Progenitor cell of endocrine pancreas (in vitro differentiated cells): ENCODE measurements at places on chromosomes 3 and 15.

DNA sequence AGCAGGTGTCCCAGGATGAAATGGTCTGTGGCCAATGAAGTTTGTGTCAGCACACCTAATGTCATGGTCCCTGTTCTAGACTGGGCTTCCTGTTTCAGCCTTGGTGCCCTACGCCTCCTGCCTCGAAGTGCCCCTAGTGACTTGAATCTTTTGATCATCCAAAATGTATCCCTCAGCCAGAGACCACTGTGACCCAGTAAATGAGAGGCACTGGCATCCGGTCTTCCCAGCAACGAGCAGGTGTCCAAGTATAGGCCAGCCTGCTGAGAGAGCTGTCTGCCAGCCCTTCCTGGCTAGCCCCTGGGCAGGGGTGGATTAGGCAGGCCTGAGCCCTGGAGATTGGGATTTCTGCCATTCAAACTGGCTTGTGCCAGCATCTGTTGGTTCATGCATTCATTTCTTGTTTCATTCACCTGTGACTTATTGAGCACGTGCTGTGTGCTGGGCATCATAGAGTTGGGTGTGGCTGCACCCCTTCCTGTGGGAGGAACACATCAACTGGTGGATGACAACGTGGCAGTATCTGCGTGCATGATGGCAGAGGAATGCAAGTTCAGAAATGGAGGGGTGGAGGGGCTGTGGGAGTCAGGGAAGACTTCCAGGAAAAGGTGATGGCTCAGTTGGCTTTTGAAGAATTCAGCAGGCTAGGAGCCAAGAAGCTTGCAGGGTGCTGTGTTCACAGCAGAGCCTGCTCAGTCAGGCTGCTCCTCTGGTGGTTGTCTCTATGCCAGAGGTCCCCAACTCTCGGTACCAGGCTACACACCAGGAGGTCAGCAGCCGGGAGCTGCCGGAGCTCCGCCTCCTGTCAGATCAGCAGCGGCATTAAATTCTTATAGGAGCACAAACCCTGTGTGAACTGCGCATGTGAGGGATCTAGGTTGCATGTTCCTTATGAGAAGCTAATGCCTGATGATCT, 21.6 kb downstream of the ESYT3 start:
- no peaks in the 10 kb centered on the region for H3K4me1 ChIP-seq
- DNase-seq: no peak

DNA sequence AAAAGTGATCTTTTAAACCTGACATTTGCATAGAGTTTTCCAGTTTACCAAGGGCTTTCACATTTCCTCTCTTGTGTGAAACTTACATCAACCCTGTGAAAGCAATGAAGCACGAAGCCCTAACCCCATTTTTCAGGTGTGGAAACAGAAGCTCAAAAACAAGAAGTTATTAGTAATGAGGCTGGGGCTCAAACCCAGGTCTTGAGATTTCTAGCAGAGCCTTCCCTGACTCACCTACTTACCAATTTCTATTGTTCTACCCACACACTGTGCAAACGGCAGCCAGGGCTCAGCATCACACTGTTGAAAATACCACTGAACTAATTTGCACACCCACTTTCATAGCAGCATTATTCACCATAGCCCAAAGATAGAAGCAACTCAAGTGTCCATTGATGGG, 117.8 kb upstream of the IGF1R start:
- peaks cover 46% of the 10 kb centered on the region for H3K27me3 ChIP-seq
- no peak for DNase-seq
- no peak overlapping the region for H3K27ac ChIP-seq
- H3K4me3 ChIP-seq: no peak overlapping the region
- H3K4me1 ChIP-seq: peaks cover 6% of the 10 kb centered on the region

GRCh38 chr3:155252021-155252420, 41.5 kb downstream of the STRIT1 start:
- no peaks in the 10 kb centered on the region for H3K4me1 ChIP-seq
- no peak for DNase-seq
- no peaks in the 10 kb centered on the region for H3K27me3 ChIP-seq
- H3K27ac ChIP-seq: no peak overlapping the region

DNA sequence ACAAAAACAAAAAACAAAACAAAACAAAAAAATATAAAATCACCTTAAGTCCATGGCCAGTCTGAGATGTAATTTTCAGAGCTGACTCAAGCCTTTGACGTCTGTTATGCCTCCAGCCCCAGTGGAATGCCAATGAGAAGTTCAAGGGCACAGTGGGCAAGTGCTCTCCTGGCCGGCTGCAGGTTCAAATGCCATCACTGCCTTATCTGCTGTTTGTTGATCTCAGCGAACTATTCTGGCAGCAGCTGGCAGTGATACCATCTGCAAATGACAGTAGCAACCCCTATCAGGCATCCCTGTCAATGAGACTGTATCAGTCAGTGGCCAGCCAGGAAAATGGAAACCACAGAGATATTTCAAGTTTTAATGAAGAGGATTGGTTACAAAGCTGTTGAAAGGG, 10.8 kb upstream of the PDE8A start:
- no peaks in the 10 kb centered on the region for H3K36me3 ChIP-seq
- no peak for DNase-seq
- H3K4me1 ChIP-seq: no peaks in the 10 kb centered on the region

GRCh38 chr3:24318677-24319287, 175.9 kb downstream of the THRB start:
- H3K4me3 ChIP-seq: no peak overlapping the region
- peaks cover 2% of the 10 kb centered on the region for H3K4me1 ChIP-seq
- DNase-seq: no peak
- peaks cover 6% of the 10 kb centered on the region for H3K36me3 ChIP-seq
- peaks cover 2% of the 10 kb centered on the region for H3K27me3 ChIP-seq

- no peak for DNase-seq
- H3K4me1 ChIP-seq: peaks cover 1% of the 10 kb centered on the region
- H3K27me3 ChIP-seq: no peaks in the 10 kb centered on the region
- H3K36me3 ChIP-seq: no peaks in the 10 kb centered on the region
Observed at GRCh38 chr15:66364944-66365528, 8.6 kb upstream of the TIPIN start.
